Activated T-cell treated with anti-CD3 and anti-CD28 coated beads, Interleukin-2, amount 50 U/mL, for 72 hours (primary cell): ENCODE measurements at places on chromosomes 7 and 10. TPM values are rescaled to one million over a fixed set of nuclear protein-coding genes. Genes with fewer than 3 reads are reported as not detected.

DNA sequence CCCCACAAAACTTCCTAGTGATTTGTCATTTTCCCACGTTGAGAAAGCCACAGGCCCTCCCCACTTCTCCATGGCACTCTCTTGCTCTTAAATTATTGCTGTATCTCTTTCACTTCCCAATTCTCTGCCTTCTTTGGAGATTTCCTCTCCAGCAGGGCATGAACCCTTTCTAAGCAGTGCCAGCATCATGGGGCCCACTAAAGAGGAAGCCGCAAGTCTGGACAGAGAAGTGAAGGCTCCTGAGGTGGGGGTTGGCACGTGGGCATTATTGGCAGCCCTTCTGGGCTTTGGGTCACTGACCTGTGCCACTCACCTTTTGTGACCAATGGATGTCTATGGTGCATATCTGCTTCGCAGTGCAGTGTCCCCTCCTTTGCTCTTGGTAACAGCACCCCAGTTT is 97.7 kb upstream of the TCF7L2 start:
- H3K27ac ChIP-seq, result no peak overlapping the region
- no peak overlapping the region for H3K4me3 ChIP-seq
- peaks cover 6% of the 10 kb centered on the region for H3K4me1 ChIP-seq
- DNase-seq, result no peak
- H3K36me3 ChIP-seq, result peaks cover 15% of the 10 kb centered on the region
- no peaks in the 10 kb centered on the region for H3K27me3 ChIP-seq

GRCh38 chr10:131647789-131648188 is 253.0 kb upstream of the PPP2R2D start:
- no peak for DNase-seq
- no peak overlapping the region for H3K27ac ChIP-seq
- H3K4me3 ChIP-seq, result no peak overlapping the region
- peaks cover 19% of the 10 kb centered on the region for H3K27me3 ChIP-seq
- no peaks in the 10 kb centered on the region for H3K4me1 ChIP-seq
- H3K36me3 ChIP-seq, result no peaks in the 10 kb centered on the region

GRCh38 chr7:129438839-129439651 is 4.8 kb downstream of the STRIP2 start:
- H3K27me3 ChIP-seq, result no peaks in the 10 kb centered on the region
- DNase-seq, result peak; percentile 64
- H3K4me1 ChIP-seq, result peaks cover 51% of the 10 kb centered on the region
- peaks cover 28% of the 10 kb centered on the region for H3K36me3 ChIP-seq
- peak overlapping the region; percentile 99 for H3K27ac ChIP-seq
- H3K4me3 ChIP-seq, result peak overlapping the region; percentile 74

The TRIM50 gene
- total RNA-seq, result not detected

DNA sequence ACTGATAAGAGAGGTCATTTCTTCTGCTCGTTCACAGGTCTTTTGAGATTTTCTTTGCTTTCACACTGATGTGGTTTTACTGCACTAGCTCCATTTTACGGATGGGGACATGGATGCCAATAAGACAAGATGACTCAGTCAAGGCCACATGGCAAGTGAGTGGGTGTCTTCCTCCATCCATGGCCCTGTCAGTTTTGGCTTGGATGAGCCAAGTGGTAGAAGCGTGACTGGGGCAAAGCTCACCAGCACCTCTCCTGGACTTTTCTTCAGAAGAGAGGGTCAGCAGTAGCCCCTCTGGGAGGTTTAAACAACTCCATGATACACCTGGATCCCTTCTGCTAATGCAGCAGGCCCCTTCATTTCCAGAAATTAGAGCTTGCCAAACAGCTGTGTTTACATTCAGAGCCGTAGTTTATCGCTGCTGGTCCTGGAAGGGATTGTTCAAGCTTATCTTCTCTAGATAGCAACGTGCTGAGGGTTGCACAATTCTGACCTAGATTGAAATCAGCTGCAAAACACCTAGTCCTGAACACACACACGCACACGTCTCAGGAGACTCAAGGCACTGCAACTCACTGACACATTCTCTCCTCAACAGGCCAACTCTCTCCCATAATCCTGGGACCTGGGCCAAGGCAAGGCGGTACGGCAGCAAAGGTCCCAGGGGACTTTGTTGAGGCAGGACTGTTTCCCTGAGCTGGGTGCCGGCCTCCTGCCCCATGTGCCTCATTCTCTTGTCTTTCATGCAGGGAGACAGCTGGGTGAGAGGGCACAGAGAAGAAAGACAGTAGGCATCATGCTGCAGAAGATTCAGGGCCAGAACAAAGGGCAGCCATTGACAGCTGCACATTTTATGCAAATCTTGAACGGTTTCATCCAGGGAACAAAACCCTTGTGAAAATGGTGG is 14.2 kb upstream of the PDCD4 start:
- H3K4me1 ChIP-seq, result peaks cover 85% of the 10 kb centered on the region
- peak overlapping the region; percentile 64 for H3K4me3 ChIP-seq
- H3K36me3 ChIP-seq, result peaks cover 12% of the 10 kb centered on the region
- H3K27ac ChIP-seq, result peak overlapping the region; percentile 20
- no peaks in the 10 kb centered on the region for H3K27me3 ChIP-seq
- no peak for DNase-seq

- no peak overlapping the region for H3K4me3 ChIP-seq
- H3K36me3 ChIP-seq, result no peaks in the 10 kb centered on the region
- no peak overlapping the region for H3K27ac ChIP-seq
- H3K4me1 ChIP-seq, result no peaks in the 10 kb centered on the region
- DNase-seq, result no peak
These were observed 157.5 kb downstream of the XPNPEP1 start for GRCh38 chr10:109765838-109766237.

The TBXAS1 gene
- 3.9 TPM for total RNA-seq

DNA sequence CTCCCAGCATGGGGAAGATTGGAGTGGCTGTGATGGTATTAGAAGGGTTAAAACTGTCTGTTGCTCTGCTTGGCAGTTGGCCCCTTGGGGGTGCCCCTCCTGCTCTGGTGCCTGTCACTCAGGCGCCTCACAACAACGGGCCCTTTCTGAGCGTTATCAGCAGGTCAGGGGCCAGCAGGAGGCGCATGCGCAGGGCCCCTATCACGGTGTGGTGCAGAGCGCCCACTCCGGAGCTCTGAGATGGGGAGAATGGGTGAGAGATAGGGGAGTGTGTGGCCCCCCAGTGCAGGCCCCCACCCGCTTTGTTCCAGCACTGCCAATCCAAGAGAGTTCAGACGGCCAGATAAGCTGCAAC is 24.8 kb downstream of the GBX1 start:
- no peak overlapping the region for H3K27ac ChIP-seq
- DNase-seq, result no peak
- H3K36me3 ChIP-seq, result no peaks in the 10 kb centered on the region
- H3K4me1 ChIP-seq, result no peaks in the 10 kb centered on the region

GRCh38 chr10:50224330-50224952 is 26.9 kb downstream of the ASAH2 start:
- H3K36me3 ChIP-seq, result no peaks in the 10 kb centered on the region
- peak; percentile 25 for DNase-seq
- no peak overlapping the region for H3K4me3 ChIP-seq
- H3K4me1 ChIP-seq, result no peaks in the 10 kb centered on the region
- H3K27me3 ChIP-seq, result peaks cover 49% of the 10 kb centered on the region

DNA sequence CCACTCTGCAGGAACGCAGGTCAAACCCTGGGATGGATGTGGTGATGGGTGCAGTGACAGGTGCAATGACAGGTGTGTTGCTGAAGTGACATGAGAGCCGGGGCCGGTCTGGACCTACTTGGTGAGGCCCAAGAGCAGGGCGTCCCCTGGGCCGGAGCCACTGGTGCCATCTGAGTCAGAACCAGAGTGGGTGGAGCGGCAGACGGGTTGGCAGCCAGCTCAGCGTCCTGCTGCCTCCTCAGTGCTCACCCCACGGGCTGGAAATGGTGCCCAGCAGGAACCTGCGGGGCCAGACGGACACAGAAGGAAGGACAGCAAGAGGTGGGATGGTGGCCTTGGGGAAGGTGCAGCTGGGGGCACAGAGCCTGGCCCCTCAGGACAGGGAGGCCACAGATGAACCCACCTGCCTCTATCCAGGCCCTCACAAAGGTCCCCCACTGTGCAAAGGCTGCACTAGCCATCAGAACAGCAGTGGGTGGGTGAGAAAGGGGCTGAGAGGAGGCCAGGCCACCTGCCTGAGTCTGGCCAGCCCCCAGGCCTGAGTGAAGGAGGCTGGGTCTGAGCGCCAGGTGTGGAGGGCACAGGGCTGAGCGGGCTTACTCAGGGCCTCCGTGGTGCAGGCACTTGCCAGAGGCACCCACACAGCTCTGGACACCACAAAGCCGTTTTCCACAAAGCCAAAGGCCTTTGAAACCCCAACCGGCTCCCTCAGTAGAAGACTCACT is 129.0 kb upstream of the PPP2R2D start:
- no peak overlapping the region for H3K4me3 ChIP-seq
- no peak overlapping the region for H3K27ac ChIP-seq
- H3K4me1 ChIP-seq, result no peaks in the 10 kb centered on the region
- no peaks in the 10 kb centered on the region for H3K27me3 ChIP-seq
- H3K36me3 ChIP-seq, result peaks cover 9% of the 10 kb centered on the region
- DNase-seq, result no peak

The EIF3B gene
- 121 TPM for total RNA-seq

DNA sequence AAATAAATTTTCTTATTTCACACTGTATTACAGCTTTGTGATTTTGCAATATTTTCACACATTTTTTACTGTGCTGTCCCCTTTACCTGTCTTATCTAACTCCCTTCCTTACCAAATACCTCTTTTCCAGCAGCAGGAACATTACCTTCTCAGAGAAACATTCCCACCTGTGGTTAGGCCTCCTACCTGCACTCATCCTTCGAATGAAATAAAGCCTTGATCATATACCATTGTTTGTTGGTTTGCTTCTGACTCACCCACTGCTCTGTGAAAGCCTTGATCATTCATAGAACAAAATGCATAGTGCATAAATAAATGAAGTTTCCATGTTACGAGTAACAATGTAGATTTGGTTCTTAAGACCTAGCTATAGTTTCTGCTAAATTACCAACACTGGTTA is 256.3 kb downstream of the ARL4A start:
- no peak overlapping the region for H3K4me3 ChIP-seq
- no peak overlapping the region for H3K27ac ChIP-seq
- no peaks in the 10 kb centered on the region for H3K4me1 ChIP-seq
- no peaks in the 10 kb centered on the region for H3K27me3 ChIP-seq
- no peak for DNase-seq
